ENCODE measurements at places on chromosomes 4 and X.

DNA sequence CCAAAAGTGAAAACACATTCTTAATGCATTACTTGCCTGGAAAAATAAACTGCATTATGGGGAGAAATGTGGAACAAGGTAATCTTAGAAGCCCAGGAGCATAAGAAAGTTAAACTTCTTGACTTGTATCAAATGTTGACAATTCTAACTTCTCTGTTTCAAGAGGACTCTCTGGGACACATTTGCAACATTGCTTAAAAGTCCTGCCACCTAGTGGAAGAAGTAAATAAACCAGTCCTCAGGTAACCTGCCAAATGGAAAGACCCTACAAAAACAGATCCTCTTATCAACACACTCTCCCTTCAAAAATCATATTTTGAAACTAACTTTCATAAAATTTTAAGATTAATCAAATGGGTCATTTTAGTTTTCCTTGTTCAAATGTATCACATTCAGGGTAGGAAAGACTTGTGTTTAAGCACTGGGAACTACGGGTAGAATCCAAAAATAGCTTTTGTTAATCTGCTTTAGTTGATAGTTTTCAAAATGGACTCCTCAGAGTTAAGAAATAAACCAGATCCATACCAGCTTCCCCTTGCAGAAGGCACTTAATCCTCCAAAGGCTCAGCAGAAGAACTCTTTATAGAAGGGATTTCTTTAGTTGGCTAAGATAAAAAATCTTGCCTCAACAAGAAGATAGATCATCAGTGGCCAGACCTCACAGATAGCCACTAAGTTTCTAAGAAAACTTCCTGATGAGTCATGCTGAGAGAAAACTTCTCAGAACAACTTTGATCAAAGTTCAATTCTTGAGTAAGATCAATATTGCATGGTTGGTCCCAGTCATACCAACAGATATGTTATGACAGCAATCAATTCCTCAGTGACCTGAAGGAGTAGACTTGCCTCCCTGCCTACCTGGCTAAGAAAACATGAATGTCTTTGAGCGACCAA, 141.7 kb downstream of the HHIP start:
- DNase-seq = no peak

GRCh38 chrX:53163436-53163835, 61.6 kb downstream of the KDM5C start:
- DNase-seq = no peak

DNA sequence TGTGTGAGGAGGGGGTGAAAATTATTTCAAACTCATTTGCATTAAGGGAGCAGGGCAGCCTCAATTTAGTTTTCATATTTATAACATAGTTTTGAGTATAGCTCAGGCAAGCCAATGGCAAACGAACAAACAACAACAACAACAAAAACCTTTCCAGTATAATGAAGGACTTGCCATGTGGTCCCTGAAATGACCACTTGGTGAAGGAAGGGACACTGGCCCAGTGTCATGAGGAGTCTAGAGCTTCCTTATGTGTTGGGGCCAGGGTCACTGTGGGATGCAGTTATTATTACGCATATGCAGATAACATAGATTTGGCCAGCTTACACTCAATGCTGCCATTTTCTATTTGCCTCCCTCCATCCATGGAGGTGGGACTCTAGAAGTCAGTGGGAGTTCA, 23.3 kb downstream of the NKX3-2 start:
- DNase-seq = no peak

GRCh38 chr4:6177587-6178197, 22.7 kb downstream of the JAKMIP1 start:
- DNase-seq = no peak

GRCh38 chr4:83387476-83388312, 53.0 kb upstream of the HPSE start:
- no peak for DNase-seq

DNA sequence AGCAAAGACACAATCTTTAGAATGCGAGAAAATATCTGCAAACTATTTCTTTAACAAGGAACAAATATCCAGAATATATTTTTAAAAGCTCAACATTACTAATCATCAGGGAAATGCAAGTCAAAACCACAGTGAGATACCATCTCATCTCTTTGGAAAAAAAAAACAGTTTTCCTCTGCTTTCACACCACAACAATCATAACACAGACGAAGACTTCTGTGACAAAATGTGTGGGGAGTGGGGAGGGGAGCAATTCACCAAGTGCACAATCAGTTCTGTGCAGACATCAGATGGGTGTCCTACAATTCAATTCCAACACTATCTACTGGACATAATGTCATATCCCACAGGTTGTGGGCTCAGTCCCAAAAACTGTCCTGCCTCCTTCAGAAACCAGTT, 293.2 kb upstream of the SLC7A11 start:
- DNase-seq = no peak

DNA sequence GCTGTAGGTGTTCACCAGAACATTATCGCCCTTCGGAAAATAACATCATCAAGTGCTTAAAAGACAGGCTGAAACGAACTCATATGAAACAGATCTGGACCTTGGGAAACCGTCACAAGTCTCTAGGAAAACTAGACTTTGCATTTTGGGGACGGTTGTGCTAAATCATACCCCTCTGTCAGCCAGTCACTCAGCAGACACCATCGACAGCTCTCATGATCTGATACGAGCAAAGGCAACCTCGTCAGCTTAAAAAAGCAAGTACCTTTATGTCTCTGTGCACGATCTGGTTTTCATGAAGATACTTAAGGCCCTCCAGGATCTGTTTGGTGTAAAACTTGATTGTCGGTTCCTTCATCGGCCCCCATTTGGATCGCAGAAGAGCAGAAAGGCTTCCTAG, 48.4 kb downstream of the PDHA1 start:
- DNase-seq = no peak

DNA sequence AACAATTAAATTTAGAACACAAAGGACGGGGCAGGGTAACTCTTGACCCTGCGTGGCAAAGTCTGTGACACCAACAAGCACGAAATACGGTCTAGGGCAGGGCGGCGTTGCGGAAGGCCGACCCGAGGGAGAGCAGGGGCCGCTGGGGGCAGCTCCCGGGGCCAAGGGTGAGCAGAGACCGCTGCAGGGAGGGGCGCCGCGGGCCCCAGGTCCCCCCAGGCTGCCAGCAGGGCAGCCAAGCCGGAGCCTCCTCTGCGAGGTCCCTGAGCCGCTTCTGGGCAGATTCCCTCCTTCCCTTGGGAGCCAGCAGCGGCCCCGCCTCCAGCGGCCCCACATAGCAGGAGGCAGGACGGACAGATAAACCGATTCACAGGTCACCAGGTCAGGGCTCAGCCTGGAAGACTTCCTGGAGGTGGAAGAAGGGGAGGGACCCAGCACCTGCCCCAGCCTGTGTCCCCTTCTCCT, 90.2 kb downstream of the FAM53A start:
- DNase-seq = no peak
